ENCODE measurements at places on chromosomes 16 and 17.
A peak's percentile ranks its signal among the peaks of the same experiment; 100 is the strongest.

- no peak for DNase-seq
Measured at GRCh38 chr16:67664258-67664657, 2.3 kb downstream of the ENKD1 start.

GRCh38 chr17:14321476-14321949 is 20.6 kb downstream of the HS3ST3B1 start:
- peak; percentile 25 for DNase-seq

- DNase-seq = no peak
Measured at GRCh38 chr16:66273053-66273452, 93.4 kb upstream of the CDH5 start.

DNA sequence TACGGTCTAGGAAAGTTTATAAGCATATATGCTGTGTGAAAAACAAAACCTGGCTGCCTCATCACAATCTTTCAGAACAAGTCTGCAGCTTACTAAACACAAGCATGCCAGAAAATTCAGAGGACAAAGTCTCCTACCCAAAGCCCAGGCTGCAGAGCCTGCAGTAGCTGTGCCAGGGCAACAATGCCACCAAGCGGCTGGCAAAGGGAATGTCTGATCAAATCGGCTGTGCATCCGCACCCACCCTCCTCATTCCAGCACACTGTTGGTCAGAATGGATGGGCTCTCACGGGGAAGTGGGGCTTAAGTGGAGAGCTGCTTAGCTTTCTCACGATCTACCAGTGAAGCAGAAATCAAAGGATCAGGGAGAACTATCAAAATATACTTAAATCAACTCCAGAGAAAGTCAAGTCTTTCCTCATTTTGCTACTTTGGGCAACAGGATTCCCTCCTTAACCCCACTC is 73.5 kb downstream of the CYTH1 start:
- peak; percentile 75 for DNase-seq

- peak; percentile 26 for DNase-seq
Measured at GRCh38 chr16:68022278-68022727, 729 bp downstream of the DDX28 start.

DNA sequence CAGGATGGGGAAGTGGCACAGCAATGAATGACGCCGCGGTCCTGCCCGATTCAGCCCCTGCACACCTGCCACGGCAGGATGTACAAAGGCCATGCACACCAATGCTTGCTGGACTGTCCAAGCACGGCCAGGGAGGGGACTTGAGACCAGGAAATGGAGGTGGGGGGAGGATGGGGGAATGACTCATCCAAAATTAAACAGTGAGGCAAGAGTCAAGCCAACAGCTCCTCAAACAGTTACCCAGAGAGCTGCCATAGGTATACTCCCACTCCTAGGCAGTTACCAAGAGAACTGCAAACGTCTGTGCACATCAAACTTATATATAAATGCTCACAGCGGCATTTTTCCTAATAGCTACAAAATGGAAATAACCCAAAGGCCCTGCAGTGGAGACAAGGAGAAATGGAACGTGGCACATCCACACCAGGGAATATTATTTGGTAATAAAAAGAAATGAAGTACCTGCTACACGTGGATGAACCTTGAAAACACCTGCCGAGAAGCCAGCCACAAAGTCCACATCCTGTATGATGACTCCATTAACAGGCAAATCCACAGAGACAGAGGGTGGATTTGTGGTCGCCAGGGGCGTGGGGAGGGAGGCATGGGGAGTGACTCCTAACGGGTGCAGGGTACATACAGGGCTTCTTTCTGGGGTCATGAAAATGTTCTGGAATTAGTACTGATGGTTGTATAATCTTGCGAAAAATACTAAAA is 54.1 kb downstream of the VAC14 start:
- peak; percentile 42 for DNase-seq

GRCh38 chr17:19418251-19418992 is 7.4 kb downstream of the RNF112 start:
- no peak for DNase-seq

DNA sequence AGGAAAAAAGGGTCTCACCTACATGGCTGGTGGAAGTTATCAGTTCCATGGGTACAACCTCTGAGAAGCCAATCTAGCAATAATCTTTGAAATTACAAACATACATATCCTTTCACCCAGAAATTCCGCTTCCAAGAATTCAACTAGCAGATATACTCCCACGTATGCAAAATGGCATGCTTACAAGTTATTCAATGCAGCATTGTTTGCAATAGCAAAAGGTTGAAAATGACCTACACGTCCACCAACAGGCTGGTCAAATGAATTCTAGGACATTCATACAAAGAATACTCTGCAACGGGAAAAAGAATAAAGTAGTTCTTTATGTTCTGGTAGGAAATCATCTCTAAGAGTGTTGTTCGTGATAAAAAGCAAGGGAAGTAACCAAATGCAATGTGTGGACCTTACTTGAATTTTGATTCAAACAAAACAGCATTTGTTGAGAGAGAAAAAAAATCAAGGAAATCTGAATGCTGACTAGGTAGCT is 63.7 kb upstream of the NLK start:
- DNase-seq = no peak

DNA sequence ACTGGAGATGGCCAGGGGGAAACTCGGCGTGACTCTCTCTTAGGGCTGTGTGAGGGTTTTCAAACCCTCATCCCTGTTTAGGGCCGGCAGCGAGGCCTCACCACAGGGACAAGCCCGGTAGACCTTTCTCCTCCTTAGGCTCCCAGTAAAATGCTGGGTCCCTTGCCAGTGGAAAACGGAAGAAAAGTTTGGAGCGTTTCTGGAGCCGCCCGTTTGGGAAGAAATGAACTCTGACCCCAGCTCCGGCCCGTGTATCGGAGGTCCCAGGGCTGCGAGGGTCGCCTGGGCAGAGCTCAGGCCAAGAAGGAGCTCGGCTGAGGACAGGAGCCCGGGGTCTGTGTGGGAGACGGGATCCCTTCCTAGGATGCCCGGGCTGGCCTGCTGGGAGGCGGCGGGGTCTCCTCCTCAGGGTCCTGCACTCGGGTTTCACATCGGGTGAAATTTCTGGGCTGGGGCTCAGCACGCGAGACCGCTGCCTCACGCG is 23.2 kb downstream of the ZNF213 start:
- DNase-seq = peak; percentile 37

- no peak for DNase-seq
Measured at GRCh38 chr16:26342621-26343020, 650.9 kb downstream of the HS3ST4 start.

DNA sequence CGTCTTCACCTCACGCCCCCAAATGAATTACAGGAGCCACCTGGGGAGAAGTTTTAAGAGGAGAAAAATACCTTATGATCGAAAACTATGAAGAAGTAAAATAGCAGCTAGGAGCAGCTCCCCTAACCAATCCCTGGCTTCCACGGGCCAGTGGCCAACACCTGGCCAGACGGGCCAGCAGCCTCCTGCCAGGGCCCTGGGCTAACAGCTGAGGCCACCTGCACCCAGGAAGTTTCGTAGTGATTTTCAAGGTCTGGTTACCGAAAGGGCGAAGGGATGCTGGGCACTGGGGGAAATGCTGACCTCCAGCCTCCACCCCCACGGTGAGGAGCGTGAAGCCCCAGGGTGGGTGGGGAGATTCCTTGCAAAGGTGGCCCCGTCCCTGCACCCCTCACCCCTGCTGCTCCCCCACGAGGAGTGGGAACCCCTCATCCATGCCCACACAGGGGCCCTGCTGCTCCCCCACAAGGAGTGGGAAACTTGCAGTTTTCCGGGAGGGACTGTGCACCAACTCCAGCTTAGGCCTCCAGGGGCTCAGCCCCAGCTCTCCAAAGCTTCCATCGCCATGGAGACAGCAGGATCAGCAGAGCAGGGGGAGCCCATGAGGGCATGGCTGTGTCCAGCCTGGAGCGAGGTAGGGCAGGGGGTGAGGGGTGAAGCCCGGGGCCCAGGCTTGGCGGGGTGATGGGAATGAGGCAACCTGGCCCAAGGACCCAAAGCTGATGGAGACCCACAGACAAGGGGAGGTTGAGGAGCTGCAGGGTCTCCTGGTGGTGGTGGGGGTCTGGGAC is 31.9 kb upstream of the ACSF3 start:
- DNase-seq = no peak

- no peak for DNase-seq
Measured at GRCh38 chr17:55286681-55287589, 22.2 kb downstream of the HLF start.

GRCh38 chr17:48604770-48605329 is at the start of gene HOXB6:
Gene HOXB6 (minus strand): TSS chr17:48604986. CDS start chr17:48598150, 6,836 bp downstream.
- no peak for DNase-seq

DNA sequence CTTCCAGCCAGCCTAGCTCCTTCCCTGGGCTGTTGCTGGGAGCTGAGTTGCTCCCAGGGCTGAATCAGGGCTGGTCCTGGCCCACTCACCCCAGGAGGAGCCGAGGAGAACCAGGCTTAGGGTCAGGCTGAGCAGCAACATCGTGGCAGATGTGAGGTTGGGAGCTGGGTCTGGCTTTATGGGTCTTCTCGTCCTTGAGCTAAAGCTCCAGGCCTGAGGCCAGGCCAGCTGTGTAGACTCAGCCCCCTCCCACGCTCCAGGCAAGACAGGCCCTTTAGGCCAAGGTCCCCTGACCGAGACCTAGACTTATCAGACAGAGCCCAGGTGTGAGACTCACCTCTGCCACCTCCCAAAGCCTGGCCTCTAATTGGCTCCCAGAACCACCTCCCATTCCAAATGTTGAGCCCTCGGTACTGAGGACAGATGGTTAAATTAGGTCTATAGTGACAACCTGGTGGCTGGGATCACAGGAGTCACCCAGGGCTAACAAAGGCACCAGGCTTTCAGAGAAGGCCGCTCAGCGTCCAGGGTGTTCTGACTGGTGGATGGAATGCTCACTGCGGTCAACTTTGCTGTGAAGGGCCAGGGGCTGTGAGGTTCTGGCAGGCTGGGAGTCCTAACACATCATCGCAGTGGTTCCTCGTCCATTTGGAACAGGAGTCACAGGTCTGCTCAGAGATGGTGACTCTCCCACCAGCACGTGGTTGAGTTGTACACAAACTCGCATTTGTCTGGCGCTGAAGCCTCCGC is at the start of gene CTRL:
Gene CTRL (minus strand): TSS at position 151 of the 750 bp plus-strand sequence. CDS start 10 bp downstream, at position 141.
- no peak for DNase-seq

DNA sequence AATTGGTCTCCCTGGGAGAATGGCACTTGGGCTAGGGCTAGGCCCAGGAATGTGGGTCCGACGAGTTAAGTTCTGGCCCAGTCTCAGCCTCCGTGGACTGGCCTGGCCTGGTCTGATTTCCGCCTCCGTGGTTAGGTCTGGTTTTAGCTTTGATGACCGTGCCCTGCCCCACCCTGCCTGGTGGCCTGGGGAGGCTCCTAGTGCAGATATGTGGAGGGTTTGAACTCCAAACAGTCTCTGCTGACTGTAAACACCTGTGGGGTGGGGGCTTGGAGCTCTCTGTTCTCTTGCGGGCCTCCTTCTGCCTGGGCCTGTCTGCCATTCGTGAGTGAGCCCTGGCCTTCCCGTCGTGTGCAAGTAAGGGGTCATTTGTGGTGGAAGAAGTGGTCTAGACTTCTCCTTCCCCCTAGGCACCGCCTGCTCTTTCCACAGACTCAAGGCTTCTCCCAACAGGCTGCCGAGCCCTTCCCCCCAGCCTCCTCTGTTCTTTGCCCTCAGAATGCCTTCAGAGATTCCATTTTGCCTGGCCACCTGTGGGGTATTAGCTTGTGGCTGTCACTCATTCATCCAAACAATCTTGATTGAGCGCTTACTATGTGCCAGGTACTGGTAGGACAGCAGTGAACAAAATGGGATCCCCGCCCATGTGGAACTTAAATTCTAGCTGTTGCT is 1.6 kb downstream of the ATP6V0C start:
- DNase-seq = no peak

DNA sequence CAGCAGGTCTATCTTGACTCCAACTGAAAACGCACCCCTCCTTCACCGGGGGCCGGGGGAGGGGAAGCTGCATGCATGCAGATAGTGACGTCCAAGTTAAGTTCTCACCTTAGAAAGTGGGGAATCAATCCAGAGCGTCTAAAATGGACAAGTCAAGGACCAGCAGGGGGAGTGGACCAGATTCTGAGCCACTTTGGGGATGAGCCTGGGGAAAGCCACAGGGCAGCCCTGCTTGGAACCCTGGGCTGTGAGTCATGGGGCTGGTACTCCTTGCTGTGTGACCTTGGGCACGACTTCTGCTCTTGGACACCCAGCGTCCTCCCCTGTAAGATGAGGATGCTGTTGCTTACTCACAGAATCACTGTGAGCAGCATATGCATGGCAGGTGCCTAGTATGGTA is 9.1 kb downstream of the TNFRSF13B start:
- peak; percentile 13 for DNase-seq

DNA sequence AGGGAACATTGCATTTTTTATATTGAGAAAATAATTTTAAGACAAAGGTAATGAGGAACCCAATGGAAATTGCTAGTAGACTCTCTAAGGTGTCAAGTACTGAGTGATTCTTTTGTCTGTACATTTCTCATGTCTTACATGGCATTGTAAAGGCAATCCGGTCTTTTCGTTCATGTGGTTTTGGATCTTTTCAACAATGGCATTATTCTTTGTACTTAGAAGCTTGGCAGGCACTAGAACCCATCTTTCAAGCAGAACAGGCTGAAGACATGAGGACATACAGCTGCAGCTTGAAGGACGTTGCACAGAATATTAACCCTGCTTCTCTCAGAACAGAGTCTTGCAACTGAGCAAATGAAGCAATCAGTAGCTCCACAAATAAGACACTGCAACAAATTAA is 231.5 kb upstream of the ZFHX3 start:
- DNase-seq = no peak

DNA sequence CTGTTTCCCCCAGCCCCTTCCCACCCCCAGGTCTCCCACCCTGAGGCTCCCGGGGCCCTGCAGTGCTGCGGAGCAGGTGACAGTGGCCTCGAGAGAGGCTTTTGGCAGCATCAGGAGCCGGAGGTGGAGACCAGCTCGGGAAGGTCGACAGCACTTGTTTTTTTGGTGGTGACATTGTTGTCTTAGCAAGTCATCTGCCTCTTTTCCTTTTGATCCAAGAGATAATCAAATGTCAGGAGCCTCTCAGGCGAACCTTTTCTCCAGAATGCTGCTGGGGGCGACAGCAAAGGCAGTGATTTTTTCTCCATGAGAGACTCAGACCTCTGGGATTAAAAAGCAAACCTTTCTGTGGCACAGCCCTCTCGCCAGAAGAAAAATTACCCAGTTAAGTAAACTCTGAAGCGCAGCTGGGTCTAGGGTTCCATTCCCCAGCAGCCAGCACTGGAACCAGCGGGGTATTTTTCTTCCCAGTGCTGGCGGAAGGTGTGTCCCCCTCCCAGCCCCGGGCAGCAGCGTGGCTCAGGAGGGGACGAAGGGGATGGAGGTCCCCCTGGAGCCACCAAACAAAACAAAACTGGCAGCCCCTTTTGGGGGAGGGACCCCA is 37.2 kb downstream of the GRIN2C start:
- DNase-seq = no peak

DNA sequence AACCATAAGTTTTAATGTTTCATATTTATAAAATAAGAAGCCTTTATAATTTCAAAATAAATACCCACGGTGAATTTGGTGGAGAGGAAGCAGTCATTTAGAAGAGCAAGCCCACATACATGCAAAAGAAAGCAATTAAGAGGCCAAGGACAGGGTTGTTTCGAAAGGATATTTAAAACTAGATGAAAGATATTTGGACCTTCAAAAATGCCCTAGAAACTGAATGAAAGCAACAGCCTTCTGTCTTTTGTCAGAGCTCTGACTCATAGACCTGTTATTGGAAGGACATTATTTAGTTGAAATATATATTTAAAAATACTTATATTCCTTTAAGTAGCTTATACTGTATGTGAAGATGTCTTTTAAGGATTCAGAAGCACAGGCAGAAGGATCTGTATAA is 8.6 kb upstream of the METTL9 start:
- no peak for DNase-seq
